ENCODE measurements at places on chromosomes 4 and X.

GRCh38 chr4:71243091-71243833 lies 95.6 kb upstream of the SLC4A4 start:
- no peak for DNase-seq

GRCh38 chr4:128869776-128870509 lies 60.4 kb downstream of the JADE1 start:
- DNase-seq: no peak

- no peak for DNase-seq
Observed at GRCh38 chrX:11751261-11751660, 6.8 kb upstream of the MSL3 start.

DNA sequence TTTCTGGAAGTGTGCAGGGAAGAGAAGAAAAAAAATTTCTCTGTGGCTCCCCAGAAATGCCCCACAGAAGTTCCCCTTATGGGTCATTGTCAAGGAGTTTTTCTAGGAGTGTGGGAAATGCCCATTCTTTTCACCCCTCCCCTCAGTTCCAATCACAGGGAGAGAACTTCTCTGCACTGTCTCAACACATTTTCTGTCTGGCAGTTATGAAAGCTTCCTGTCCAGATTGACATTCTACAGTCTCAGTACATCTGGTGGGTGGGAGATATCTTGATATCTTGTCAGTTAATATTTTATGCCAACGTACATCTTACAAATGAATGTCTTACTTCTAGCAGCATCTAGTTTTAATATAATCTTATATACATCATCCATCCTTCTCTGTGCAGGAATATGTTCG lies 566.8 kb upstream of the AADAT start:
- DNase-seq: no peak

DNA sequence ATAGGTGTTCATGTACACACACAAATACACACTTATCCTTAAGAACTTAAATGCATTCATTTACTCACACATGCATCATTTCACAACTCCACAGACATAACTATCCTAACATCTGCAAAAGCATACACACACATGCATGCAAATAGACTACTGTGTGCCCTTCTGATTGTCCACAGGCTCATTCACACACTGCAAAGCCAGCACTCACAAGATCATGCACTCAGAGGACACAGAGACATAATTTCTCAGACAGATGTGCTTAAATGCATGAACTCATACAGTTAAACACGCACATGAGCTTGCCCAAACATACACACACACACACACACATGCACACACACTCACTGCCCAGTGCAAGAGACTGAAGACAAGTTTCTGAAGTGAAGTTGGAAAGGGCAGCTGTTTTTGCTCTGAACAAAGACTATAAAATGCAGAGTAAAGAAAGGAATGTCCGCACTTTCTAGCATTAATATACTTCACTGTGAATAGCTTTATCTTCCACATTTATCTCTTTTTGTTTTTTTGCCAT lies 1018.0 kb upstream of the HS3ST1 start:
- DNase-seq: no peak

- DNase-seq: no peak
Observed at GRCh38 chrX:40244980-40245379, 147.2 kb upstream of the BCOR start.

GRCh38 chrX:150202641-150203247 lies 160.4 kb upstream of the MAMLD1 start:
- no peak for DNase-seq

- DNase-seq: no peak
Observed at GRCh38 chr4:157271166-157271869, 50.8 kb downstream of the GRIA2 start.

GRCh38 chr4:171118091-171118490 lies 695.1 kb upstream of the GALNTL6 start:
- DNase-seq: no peak

DNA sequence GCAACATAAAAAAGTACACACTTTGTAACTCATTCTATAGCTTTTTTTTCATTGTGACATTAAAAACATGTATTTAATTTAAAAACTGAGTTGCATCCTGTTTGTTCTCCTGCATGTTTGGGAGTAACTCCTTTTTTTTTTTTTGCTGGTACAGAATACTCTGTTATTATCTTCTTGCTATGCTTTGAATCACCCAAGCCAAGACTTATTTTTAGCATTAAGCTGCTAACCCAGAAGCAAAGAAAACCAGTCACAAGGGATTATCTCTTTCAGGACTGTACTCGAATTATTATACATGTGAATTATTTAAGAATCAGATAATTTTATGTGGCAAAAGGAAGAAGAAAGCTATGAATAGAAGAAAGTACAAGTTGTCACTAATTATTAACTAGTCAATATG lies 194.9 kb downstream of the ADAMTS3 start:
- DNase-seq: no peak

GRCh38 chr4:36677112-36677511 lies 395.7 kb downstream of the DTHD1 start:
- no peak for DNase-seq

- DNase-seq: no peak
Observed at GRCh38 chr4:183797445-183798300, 107.4 kb upstream of the STOX2 start.

- no peak for DNase-seq
Observed at GRCh38 chr4:159266981-159267868, 164.3 kb downstream of the RAPGEF2 start.

DNA sequence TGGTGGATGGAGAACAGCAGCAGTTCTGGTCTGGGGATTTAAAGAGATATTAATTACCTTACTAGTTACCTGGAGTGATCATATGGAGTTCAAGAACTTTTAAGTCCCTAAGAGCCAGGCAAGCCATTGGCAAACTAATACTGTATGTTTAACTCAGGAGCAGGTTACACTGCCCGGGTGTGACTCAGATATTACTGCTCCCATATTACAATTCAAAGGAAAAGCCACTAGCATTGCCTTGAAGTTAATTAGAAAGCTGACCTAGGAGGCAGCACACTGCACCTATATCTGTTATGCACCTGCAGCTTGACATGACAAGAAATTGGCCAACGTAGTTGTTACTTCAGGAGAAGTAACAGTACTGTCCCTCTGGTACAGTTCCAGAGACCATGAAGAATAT lies 47.2 kb downstream of the GRK4 start:
- DNase-seq: no peak

DNA sequence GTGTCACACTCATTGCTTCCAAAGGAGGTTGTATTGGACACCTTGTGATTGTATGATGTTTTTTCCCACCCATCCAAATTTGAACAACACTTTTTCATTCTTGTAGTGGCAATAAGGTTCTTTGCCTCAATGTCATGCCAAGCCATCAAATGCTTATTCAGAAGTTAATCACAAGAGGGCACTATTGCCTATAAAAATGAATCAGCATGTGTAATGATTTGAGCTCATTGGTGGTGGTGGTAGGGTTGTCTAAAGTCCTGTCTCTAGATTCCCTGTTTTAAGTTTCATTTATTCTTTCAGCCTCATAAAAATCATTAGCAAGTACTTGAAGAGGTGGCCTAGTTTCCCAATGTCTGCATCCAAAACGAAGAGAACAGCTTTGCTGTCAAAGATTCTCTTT lies 37.0 kb downstream of the IRS4 start:
- DNase-seq: no peak

DNA sequence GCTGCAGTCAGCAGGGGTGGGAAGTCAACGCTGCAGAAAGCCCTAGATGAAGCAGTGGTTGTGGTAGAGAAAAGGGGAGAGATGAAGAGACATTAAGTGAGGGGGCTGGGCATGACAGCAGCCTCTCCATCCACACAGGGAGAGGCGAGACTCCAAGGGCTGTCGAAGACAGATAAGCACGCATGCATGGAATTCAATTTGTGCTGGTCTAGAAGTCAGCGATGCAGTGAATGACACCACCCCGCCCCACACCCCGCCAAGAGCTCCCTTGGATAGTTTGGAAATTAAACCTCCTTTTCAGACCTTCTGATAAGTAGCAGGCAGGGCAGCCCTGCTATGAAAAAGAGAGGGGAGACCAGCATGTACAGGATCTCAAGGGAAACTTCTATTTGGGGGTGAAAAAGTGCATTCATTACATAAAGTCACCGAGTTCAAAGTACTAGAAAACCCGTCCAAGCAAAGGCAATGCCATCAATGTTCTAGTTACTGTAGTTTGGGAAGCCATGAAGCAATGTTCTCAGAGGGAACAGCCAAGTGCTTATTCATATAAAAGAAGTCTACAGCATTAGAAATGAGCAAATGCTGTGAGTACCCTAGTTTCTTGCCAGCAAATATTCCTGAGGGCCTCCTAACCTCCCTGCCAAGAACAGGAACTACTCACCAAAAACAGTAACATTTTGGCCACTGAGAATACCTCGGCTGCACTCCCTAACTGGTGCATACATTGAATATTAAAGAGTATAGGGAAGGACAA lies 152.3 kb upstream of the ANXA10 start:
- no peak for DNase-seq

GRCh38 chr4:6715704-6716017 lies 313 bp upstream of the BLOC1S4 start:
- no peak for DNase-seq

DNA sequence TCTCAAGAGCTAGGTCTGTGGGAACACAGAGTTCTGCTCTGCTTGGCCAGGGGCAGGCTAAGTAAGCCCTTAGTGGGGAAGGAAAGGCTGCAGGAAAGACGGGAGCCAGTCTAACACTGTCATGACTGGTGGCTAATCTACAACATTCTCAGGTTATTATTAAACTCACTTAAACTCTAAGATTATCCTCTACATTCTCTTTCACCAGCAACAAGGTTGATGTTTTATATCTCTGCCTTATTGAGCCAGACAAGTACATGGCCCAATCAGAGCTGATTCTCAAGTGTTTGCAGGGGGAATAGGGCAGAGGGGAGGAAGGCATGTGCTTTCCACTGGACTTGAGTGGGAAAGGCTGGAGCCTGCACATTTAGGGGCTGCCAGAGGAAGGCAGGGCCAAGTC lies 50.9 kb upstream of the FAM241A start:
- no peak for DNase-seq

- no peak for DNase-seq
Observed at GRCh38 chr4:148205476-148205875, 236.7 kb downstream of the NR3C2 start.

- no peak for DNase-seq
Observed at GRCh38 chrX:40449396-40449795, 131.4 kb upstream of the ATP6AP2 start.

- no peak for DNase-seq
Observed at GRCh38 chr4:120218981-120219380, 152.3 kb upstream of the MAD2L1 start.

GRCh38 chr4:112127803-112128202 lies 17.5 kb upstream of the FAM241A start:
- DNase-seq: no peak

GRCh38 chr4:176755613-176756012 lies 37.1 kb downstream of the VEGFC start:
- no peak for DNase-seq

Measured in effector memory CD4-positive, alpha-beta T cell (primary cell).